HT-29 (cell line): ENCODE measurements at places on chromosomes 4 and X.
A peak's percentile ranks its signal among the peaks of the same experiment; 100 is the strongest.

GRCh38 chrX:29488919-29489318, 726.4 kb upstream of the MAGEB2 start:
- DNase-seq = no peak

- DNase-seq = no peak
Observed at GRCh38 chrX:64977830-64978229, 1.6 kb upstream of the ZC4H2 start.

DNA sequence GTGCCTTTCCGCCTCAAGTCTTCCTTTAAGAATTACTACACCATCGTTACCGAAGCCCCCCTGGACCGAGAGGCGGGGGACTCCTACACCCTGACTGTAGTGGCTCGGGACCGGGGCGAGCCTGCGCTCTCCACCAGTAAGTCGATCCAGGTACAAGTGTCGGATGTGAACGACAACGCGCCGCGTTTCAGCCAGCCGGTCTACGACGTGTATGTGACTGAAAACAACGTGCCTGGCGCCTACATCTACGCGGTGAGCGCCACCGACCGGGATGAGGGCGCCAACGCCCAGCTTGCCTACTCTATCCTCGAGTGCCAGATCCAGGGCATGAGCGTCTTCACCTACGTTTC, 2.2 kb downstream of the PCDH10 start:
- DNase-seq = no peak

DNA sequence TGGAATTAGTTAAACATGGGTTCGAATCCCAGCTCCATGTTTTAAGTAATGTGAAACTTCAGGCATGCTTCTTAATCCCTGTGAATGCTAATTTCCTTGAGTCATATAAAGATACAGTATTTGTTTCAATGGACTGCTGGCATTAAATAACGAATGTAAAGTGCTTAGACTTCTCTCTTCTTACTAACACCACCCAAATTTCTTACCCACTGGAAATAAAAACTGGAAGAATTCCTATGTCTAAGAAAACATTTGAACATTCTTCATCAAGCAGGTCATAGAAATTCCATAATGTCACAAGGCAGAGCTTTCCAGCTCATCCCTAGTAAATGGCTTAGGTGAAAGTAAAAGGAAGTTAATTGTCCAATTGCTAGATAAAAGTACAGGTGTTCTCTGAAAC, 172.5 kb downstream of the ANK2 start:
- DNase-seq = no peak

- DNase-seq = no peak
Observed at GRCh38 chr4:46211406-46211805, 87.6 kb upstream of the GABRG1 start.

GRCh38 chrX:21973321-21974010, 33.0 kb downstream of the SMS start:
- no peak for DNase-seq

- no peak for DNase-seq
Observed at GRCh38 chr4:22736912-22737311, 44.2 kb downstream of the GBA3 start.

DNA sequence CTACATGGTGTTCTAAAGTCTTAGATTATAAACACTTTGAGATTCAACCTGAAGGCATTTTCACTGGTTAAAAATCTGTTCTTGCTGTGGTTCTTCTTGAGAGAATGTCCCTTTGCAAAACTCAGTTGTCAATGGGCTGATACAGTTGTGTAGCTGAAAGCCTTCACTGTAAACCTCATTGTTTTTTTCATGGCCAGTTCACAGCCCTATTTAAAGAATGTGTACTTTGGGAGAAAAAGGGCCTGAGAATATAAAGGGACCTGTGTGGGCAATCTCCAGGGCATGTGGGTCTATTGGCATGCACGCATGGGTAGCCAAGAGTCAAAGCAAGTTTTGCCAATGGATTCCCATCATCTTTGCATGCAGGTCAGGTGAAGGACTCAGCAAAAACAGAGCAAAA, 7.8 kb upstream of the MAP7D3 start:
- DNase-seq = no peak

GRCh38 chr4:3223956-3224748, 24.8 kb upstream of the MSANTD1 start:
- no peak for DNase-seq

GRCh38 chrX:1249101-1249887, 19.3 kb upstream of the CSF2RA start:
- no peak for DNase-seq

- DNase-seq = no peak
Observed at GRCh38 chr4:103498161-103499070, 221.4 kb downstream of the TACR3 start.

GRCh38 chr4:139664442-139664841, 1.2 kb upstream of the MGST2 start:
- no peak for DNase-seq

- no peak for DNase-seq
Observed at GRCh38 chr4:131093303-131093702, 1997.4 kb downstream of the C4orf33 start.

DNA sequence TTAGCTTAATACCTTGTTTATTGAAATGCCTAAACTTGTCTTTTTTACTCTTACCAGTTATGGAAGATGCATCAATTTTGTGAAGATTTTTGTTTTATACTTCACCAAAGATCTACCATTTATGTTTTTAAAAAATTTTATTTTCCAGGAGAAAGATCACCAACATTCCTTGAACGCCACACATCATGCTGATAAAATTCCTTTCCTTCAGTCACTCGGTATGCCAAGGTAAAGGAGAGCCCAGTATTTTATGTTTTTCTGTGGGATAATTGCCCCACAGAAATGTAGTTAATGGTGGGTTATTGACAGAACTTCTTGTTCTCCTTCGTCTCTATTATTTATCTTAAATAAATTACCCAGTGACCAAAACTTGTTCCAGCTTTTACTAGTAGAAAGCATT, 217.0 kb downstream of the GC start:
- DNase-seq = no peak

- no peak for DNase-seq
Observed at GRCh38 chr4:163201358-163201757, 34.7 kb upstream of the NAF1 start.

DNA sequence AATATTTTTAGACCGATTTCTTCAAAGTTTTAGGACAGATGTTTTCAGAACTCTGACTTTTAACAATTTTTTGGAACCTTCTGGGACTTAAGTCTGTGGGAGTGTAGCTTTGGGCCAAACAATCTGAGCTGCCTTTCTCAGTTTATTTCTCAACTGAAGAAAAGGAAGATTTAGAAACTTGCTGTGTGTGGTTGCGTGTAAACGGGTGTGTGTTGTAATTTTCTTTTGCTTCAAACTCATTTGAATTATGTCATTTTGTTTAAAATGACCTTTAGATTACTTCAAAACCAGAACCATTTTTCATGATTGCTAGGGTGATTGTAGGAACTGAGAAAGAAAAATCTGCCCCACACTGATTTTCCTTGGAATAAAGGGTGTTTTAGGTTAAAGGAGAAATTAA, 577.7 kb upstream of the GALNTL6 start:
- no peak for DNase-seq

DNA sequence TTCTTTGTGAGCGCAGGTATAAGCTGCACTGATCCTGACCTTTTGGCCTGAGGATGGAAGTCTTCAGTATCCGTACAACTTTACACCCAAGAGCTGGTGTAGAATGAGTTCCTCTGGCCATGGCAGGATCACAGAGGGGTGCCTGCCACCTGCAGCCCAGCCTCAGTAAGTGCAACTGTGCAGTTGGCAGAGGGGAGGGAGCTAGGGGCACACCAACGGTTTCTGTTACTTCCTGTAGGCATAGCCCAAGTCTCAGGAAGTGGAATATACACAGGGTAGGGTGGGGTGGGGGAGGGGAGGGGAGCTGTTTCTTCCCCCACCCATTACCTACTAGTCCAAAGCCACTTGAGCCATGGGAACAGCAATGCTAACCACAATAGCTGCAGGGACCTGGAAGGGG, 85.4 kb upstream of the GBA3 start:
- peak; percentile 59 for DNase-seq

DNA sequence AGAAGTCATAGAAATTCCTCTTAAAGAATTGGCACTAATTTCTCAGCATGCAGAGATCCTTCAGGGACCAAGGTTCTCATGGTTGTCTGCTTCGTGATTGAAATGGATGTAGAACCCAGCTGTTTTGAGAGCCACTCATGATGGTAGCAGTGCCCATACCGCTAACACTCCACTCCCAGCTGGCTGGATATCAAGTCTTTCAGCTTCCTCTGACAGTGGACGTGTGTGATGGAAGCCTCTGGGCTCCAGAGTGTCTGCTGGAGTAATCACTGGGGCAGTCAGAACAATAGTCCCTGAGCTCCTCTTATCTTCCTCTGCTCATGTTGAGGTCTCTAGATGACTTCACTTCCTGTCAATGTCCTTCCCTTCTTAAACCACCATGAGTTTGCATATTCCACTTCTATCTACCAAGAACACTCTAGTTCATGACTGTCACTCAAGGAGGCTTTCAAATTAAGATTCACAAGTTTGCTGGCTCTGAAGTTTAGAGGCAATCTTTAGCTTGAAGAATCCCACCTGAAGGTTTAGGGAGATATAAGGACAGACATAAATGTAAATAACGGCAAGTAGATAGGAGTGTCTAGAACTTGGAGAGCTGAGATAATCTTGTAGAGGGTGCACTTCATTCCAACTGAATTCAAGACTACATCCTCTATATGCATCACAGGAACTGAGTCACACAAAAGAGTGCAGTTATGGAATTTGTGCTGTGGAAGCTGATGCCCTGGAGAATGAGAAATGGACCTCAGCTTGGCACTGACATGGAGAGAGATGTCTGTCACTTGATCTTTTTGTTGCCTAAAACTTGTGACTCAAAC, 64.5 kb upstream of the WDR1 start:
- DNase-seq = no peak

- peak; percentile 76 for DNase-seq
Observed at GRCh38 chrX:120790118-120790517, 85.5 kb downstream of the CT47B1 start.

DNA sequence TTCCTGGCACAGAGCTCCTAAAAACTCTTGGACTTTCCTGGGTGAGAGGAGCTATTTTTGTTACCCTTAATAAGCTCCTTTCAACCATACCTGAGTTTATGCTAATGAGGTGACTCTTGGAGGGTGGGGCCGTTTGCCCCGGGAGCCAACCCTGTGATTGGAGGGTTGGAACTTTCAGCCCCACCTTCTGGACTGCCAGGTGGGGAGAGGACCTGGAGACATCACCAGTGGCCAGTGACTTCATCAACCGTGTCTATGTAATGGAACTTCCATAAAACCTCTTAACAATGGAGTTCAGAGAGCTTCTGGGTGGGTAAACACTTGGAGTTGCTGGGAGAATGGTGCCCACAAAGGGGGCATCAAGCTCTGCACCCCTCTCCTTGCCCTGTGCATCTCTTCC, 17.9 kb upstream of the ENPP6 start:
- no peak for DNase-seq

- DNase-seq = no peak
Observed at GRCh38 chrX:46636223-46636622, 62.7 kb downstream of the CHST7 start.

DNA sequence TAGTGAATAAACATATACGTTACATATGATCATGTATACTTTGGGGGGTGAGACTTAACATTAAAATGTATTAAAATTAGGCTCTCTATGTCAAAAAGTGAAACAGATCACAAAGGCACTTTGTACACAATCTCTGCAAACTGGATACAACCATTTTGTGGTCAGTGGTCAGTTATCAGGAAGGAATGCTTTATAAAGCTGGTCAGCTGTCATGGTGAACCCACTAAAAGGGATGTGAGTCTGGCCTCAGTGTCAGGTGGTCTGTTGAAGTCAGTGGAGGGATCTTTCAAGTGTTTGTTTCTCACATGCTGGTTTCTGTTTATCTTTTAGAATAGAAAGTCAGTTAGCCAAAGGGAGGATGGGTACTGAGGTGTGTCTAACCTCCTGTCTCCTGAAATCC, 875.5 kb upstream of the INTU start:
- no peak for DNase-seq

GRCh38 chrX:30364229-30364628, 55.0 kb upstream of the NR0B1 start:
- no peak for DNase-seq

- DNase-seq = no peak
Observed at GRCh38 chrX:133911825-133912495, 73.4 kb downstream of the GPC3 start.

DNA sequence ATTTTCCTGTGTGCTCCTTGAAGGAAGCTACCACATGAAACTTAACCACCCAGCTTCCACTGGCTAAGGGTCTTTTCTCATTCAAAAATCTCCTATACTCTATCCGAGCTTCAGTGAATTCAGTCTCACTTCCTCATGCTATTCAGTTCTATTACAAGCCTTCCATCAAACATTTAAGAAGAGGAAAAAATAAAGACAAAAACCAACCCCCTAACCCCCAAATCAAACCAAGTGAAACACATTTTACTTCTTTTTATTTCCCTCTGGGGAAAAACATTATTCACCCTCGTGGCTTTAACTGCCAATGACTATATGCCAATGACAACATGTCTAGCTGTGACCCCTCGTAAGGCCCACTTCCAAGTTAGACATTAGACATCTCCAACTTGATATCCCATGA, 16.2 kb upstream of the WDR19 start:
- no peak for DNase-seq

DNA sequence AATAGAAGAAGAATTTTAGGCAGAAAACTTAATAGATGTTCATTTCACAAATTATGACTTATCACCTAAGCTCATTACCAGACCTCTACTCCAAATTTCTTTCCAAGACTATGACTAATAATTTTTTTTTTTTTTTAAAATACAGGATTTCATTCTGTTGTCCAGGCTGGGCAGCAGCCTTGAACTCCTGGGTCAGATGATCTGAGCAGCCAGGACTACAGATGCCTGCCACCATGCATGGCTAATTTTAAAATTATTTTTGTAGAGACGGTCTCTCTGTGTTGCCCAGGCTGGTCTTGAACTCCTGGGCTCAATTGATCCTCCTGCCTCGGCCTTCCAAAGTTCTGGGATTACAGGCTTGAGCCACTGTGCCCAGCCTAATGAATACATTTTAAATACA, 119.2 kb downstream of the ARHGAP10 start:
- no peak for DNase-seq

GRCh38 chr4:120071192-120071795, 4.6 kb upstream of the MAD2L1 start:
- DNase-seq = peak; percentile 82

- DNase-seq = no peak
Observed at GRCh38 chrX:148459343-148459742, 41.1 kb upstream of the AFF2 start.

- no peak for DNase-seq
Observed at GRCh38 chr4:2073808-2074481, 14.8 kb downstream of the NAT8L start.

GRCh38 chr4:66572949-66573348, 902.7 kb upstream of the EPHA5 start:
- DNase-seq = no peak

DNA sequence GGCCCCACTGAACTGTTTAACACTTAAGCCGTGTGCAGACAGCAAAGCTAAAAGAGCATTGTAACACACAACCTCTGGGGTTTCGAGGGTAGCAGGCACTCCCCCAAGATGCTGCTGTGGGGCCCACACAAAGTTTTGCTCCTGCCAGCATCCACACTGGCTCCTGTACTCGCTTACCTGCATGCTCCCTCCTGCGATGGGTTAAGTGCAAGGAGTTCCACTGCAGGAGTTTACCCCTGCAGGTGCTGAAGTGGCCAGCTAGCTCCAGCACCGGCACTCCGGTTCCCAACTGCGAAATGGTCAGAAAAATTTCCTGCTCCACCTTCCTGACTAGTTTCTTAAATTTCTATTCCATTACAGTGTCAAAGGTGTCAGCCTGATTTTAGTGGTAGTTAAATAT, 443.5 kb downstream of the PCDH10 start:
- DNase-seq = no peak

GRCh38 chr4:171644430-171645057, 168.7 kb upstream of the GALNTL6 start:
- no peak for DNase-seq

GRCh38 chr4:17332478-17332877, 179.4 kb downstream of the QDPR start:
- DNase-seq = no peak
